ENCODE measurements at places on chromosomes 16 and 17.

- DNase-seq: no peak
These were observed at the start of gene MT1F for GRCh38 chr16:56657555-56658326. Gene MT1F (plus strand): TSS chr16:56657959. CDS start chr16:56658059, 100 bp downstream.

DNA sequence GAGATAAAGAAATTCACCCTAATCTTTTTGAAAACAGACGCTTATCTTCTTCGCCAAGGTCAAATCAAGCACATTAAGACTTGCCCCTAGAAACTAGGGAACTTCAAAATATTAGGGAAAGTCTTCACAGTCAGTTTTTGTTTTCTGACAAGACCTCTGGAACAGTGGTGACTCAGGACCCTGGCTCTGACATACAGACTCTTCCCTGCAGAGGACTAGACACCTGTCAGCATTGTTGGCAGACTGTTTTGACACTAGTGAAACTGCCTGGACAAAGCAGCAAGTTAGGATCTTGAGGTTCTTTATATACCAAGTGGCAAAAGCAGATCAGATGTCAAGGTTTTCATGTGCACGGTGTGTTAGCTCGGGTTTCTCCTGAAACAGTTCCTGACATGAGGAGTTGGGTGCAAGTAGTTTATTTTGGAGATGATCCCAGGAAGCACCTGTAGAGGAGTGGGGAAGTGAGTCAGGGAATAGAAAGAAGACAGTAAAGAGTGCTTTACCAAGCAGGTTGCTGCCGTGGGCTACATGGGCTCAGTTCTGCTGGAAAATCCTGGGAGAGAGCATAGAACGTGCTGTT, 182.0 kb upstream of the IRX5 start:
- no peak for DNase-seq

GRCh38 chr17:70120425-70120824, 45.4 kb downstream of the KCNJ16 start:
- no peak for DNase-seq

DNA sequence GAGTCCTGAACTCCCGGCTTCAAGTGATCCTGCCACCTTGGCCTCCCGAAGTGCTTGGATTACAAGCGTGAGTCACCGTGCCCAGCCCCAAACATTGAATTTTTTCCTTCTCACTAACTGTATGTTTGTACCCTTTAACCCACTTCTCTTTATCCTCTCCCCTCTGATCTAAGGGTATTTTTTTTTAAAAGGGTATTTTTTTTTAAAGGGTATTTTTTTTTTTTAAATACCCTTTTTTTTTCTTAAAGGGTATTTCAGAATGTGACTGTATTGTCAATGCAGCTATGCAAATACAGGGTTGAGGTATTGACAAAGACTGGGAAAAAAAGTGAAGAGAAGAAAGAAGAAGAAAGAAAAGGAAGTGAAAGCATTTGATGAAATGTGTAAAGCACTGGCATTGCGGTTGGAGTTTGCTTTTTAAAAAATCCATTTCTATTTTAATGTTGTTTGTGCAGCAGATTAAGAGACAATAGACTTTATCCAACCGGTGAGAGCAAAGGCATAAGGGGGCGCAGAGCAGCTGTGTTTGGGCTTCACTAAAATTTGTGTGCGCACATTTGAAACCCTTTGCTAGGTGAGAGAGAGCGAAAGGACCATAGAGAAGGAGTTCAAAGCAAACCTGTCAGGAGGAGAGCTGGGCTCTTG, 42.4 kb downstream of the SYT17 start:
- DNase-seq: no peak

GRCh38 chr17:82647593-82648164, 565 bp downstream of the WDR45B start:
- DNase-seq: no peak

- no peak for DNase-seq
These were observed 18.4 kb downstream of the ZNF668 start for GRCh38 chr16:31055613-31056012.

Data from amygdala (tissue), 56 donors.